Esophagus squamous epithelium (tissue), 5 donors: ENCODE measurements at places on chromosomes 4 and X.

GRCh38 chr4:113618205-113618604 lies 143.3 kb downstream of the CAMK2D start:
- DNase-seq, result no peak

DNA sequence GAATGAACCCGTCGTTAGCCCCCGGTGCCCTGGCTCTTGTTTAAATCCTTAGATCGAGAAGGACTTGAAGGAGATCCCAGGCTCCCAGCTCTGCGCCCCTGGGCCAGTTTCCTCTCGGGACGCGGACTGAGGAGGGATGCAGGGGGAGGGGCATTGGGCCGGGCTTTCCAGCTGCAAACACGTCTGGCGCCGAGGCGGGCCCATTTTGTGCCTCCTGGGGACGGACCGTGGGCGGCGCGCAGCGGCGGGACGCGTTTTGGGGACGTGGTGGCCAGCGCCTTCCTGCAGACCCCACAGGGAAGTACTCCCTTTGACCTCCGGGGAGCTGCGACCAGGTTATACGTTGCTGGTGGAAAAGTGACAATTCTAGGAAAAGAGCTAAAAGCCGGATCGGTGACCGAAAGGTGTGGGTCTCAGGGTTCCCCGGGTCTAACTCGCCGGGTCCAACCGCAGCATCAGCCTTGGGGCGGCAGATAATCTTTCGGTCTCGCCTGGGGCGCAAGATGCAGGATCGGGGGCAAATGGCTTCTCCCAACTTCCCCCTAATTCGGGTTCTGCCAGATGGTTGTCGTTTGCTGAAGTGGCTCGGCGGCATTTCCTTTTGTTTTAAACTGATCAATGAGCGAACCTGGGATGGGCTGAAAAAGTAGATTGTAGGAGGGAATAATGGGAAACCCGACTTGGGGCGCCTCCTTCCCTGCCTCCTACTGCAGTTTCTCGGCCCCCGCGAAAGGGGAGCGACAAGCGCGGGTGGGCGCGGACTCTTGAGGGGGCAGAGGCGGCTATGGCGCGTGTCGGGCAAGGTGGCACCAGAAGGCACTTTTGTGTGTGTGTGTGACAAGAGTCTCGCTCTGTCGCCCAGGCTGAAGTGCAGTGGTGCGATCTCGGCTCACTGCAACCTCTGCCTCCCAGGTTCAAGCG lies 2.9 kb downstream of the PDGFRA start:
- DNase-seq, result no peak

DNA sequence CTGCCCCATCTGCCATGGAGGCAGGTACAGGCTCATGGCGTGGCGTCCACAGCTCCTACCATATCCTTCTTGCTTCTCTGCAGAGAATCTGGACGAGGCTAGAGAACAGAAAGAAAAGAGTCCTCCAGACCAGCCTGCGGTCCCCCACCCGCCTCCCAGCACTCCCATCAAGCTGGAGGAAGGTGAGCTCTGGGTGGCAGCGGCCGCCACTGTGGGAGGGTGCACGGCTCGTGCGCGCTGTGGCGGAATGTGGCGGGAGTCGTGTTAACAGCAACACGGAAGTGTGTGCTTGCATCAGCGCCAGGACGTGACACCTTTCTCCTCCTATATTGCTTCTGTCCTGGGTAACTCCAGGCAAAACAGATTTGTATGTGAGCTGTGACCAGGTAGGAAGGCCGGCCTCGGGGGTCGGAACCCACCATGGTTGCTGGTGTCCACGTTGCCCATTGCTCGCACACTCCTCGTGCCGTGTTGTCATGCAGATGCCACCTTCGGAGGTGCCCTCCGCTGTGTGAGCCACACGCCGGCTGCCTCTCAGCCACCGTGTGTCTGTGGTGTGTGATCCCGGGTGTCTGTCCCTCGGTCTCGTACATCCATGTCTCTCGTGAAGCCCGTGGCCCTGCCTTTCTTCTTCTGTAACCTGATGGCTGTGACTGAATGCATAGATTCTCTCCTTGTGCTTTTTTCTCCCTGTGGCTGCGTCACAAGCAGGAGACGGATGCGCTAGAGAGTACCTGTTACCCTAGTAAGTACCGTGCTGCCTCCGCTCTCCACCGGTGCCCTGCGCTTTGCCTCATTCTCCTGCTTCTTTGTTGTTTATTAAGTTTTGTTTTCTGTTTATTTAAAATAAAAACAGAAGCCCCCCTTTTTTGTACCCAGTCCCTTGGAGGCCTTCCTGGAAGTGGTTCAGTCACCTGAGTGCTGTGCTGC lies 37.0 kb downstream of the NOP14 start:
- DNase-seq, result no peak

GRCh38 chrX:97787311-97787710 lies 903.6 kb downstream of the RPA4 start:
- DNase-seq, result no peak

- DNase-seq, result no peak
Measured at GRCh38 chrX:150983521-150984168, 510 bp downstream of the HMGB3 start.

- no peak for DNase-seq
Measured at GRCh38 chr4:169228076-169228475, 42.7 kb downstream of the SH3RF1 start.

DNA sequence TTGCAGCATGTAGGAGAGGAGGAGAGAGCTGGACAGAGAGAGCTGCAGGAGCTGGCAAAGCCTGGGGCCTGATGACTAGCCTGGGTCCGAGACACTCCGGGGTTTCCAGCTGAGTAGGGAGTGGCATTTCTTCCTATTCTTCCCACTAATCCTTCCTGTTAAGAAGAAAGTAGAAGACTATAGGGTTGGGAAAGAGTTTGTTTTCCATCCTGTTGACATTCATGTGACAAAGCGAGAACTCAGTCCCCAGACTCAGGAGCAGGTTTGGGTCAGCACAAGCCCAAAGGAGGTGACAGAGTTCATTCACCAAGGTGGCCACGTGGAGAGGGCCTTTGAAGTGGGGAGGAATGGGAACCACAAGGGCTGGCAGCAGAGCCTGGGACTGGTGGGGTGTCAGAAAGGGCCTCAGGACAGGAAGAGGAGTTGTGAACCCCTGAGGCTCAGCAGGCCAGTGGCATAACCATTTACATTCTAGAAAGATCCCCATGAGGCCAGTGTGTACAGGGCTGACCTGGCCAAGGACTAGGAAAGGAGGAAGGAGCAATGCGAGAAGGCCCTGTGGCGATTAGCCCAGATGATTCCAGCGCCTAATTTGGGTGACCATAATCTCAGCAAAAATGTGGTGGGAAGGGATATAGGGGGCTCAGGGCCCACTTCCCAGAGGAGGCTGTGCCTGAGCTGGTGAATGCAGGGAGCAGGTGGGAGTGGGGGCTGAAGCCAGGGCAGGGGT lies 3.3 kb upstream of the HAUS3 start:
- DNase-seq, result no peak

DNA sequence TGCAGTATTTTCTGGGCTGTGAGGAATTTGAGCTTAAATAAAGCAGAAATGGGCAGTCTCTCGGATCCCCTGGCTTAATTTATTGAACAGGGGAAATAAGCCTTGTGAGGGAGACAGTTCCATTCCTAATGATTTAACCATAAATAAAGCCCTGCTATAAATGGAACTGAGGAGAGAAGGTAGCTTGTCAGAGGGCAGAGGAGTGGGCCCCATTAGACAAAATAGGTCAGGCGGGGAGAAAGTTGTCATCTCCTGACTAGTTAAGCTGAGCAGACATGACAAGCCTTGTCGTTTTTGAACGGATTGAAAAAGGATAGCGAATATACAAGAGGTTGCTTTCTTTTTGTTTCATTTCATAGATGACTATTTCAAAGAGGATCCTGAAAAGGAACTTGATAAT lies 39.3 kb downstream of the SMPX start:
- no peak for DNase-seq

- no peak for DNase-seq
Measured at GRCh38 chrX:24920769-24921168, 95.0 kb downstream of the ARX start.

- no peak for DNase-seq
Measured at GRCh38 chrX:1534301-1535168, 2.5 kb downstream of the P2RY8 start.

GRCh38 chr4:26010304-26010703 lies 96.3 kb downstream of the SMIM20 start:
- no peak for DNase-seq

DNA sequence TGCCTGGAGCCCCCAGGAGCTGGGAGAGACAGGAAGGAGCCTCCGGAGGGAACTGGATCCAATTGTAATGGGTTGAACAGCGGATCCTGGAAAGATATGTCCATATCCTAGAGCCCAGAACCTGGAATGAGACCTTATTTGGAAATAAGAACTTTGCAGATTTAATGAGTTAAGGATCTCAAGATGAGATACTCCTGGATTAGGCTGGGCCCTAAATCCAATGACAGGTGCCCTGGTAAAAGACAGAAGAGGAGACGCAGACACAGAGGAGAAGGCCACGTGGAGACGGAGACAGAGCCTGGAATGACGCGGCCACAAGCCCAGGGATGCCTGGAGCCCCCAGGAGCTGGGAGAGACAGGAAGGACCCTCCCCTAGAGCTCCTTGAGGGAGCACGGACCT lies 34.1 kb downstream of the P2RY8 start:
- DNase-seq, result no peak

- no peak for DNase-seq
Measured at GRCh38 chr4:165439344-165439743, 60.5 kb downstream of the CPE start.

- DNase-seq, result no peak
Measured at GRCh38 chr4:169070071-169070894, 60.2 kb upstream of the CBR4 start.

GRCh38 chr4:55549888-55550287 lies 3.2 kb upstream of the CLOCK start:
- DNase-seq, result no peak

- DNase-seq, result no peak
Measured at GRCh38 chr4:153260132-153260531, 55.9 kb downstream of the TRIM2 start.

DNA sequence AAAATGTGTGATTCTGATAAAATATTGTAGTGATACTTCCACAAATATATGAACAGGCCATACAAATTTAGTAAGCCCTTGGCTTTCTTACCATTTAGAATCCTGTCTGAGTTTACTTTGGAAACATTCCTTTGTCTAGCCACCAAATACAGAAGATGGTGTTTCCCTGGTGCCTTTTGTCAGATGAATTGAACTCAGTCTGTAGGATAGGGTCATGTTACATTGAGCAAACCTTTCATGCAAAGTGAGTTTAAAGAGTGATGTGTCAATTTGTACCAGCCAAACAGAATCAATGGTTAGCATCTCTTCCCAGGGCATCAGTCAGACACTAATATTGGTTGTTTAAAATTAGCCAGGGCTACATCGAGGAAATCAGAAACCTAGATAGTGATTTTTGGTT lies 1443.4 kb downstream of the ARAP2 start:
- no peak for DNase-seq

- no peak for DNase-seq
Measured at GRCh38 chr4:54547299-54548097, 110.3 kb upstream of the KIT start.

DNA sequence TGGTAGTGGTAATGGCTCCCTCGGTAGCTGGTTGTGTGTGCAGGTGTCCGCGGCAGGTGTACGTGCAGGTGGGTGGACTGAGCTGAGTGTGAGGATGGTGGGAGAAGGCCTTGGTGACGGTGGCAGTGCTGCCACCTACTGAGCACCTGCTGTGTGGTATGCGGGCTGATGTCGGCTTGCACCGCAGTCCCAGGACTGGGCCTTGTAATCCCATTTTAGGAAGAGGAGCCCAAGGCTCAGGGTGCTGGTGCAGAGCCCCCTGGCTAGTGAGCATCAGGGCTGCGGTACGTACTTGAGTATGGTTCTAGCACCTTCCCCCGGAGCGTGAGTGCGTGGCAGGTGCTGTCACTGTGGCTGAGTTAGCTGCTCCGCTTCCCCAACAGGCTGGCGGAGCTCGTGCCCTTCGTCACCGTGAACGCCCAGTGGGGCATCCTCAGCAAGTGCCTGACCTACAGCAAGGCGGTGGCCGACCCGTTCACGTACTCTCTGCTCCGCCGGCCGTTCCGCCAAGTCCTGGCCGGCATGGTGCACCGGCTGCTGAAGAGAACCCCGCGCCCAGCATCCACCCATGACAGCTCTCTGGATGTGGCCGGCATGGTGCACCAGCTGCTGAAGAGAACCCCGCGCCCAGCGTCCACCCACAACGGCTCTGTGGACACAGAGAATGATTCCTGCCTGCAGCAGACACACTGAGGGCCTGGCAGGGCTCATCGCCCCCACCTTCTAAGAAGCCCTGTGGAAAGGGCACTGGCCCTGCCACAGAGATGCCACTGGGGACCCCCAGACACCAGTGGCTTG lies 5.7 kb upstream of the CPZ start:
- DNase-seq, result no peak

DNA sequence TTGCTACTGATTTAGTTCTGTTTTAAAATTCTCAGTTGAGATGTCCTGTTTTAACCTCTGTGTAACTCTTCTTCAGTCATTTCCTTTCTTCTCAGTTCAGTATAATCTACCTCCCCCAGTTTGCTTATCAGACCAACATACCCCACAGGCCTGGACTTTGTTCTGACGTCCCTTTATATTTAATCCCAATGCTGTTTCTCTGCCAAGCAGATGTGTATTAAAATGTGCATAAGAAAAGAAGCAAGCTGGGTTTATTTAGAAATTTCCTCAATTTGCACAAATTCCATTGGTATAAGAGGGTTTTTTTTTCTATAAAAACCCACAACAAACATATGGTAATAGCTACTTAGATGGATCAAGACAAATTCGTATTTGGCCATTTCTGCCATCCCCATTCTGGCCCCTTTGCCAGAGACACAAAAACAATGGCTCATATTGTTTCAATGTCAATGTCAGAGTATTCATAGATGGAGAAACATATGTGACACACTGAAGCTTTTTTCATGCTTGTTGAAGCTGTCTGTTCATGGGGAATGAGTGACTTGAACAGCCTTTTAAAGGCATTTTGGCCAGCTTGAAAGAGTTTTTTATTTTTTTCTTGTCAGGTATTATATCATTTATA lies 24.5 kb downstream of the HCCS start:
- DNase-seq, result no peak
